Activated naive CD8-positive, alpha-beta T cell treated with anti-CD3 and anti-CD28 coated beads, Interleukin-2, amount 50 U/mL, for 16 hours (primary cell): ENCODE measurements at places on chromosomes 13 and 19.
A peak's percentile ranks its signal among the peaks of the same experiment; 100 is the strongest.

GRCh38 chr13:113862191-113862930 lies 1.5 kb downstream of the GAS6 start:
- no peak for DNase-seq

- DNase-seq, result no peak
Observed at GRCh38 chr13:45487604-45488003, 22.9 kb downstream of the COG3 start.

- peak; percentile 37 for DNase-seq
Observed at GRCh38 chr19:10230861-10231611, at the start of gene S1PR2. Gene S1PR2, minus strand, starts transcription at chr19:10231331. Its CDS starts 6,426 bp downstream, at chr19:10224905.

- no peak for DNase-seq
Observed at GRCh38 chr19:39752795-39753194, 15.0 kb upstream of the CLC start.

- DNase-seq, result no peak
Observed at GRCh38 chr19:8607386-8607785, 3.1 kb downstream of the ADAMTS10 start.

DNA sequence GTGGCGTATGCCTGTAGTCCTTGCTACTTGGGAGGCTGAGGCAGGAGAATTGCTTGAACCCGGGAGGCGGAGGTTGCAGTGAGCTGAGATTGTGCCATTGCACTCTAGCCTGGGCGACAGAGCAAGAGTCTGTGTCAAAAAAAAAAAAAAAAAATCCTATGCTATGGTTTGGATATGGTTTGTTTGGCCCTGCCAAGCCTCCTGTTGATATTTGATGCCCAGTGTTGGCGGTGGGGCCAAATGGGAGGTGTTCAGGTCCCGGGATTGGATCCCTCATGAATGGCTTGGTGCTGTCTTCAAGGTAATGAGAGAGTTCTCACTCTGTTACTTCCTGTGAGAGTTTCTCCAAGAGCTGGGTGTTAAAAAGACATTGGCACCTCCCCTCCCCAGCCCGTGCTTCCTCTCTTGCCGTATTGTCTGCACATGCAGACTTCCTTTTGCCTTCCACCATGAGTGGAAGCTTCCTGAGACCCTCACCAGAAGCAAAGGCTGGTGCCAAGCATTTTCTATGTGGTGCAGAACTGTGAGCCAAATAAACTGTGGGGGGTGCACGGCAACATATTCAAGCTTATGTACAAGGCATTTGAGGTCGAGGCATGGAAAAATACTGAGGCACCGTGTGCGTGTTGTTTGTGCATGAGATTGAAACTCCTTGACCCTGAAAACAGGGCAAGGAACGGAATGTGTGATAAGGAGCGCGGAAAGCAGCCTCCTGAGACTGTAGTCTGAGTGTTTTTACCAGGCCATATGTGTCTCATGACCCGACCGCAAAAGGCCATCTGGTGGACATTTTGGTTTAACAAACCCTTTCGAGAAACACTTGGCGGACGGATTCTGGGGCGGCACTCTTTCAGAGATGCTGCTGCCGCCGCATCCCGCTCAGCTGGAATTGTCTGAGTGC lies 7.3 kb downstream of the SIGLEC9 start:
- DNase-seq, result no peak

- no peak for DNase-seq
Observed at GRCh38 chr13:41621716-41622431, 164.5 kb downstream of the RGCC start.
